ENCODE measurements at places on chromosomes 1 and 21.

DNA sequence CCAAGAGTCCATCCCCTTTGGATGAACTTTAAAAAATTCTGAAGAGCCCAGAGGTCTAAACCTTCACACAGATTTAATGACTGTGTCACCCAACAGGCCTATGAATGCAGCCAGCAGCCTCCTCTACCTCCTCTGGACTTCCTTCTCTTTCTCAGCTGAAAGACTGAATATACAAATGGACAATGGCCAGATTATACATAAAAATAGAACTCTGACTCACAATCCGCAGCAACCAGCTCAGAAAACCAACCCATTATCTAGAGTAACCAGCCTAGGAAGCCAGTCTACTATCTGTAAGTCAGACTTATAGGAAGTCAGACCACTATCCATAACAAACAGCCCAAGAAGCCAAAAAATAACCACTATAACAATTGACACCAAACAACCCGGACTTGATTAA, 224.5 kb downstream of the ASTN1 start:
- no peak for DNase-seq

- no peak for DNase-seq
Observed at GRCh38 chr1:177862916-177863315, 106.9 kb downstream of the SEC16B start.

DNA sequence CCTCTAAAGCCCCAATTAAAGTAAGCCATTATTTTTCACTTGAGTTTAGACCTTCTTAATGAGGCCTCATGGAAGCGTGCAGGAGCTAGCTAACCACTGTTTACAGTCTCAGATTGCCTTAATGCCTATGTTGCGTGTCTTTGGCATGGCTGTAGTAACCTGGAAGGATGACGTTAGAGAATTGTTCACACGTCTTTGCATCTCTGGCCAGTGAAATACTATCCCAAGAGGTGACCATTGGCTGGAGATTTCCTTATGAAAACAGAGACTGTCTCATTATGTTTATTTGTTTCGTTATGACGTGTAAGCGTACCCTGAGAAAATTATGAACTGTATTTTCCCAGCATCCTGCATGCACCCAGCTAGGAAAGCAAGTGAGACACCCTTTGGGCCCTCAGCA, 18.6 kb upstream of the BMP8A start:
- DNase-seq, result no peak

GRCh38 chr1:230922620-230923019, 54.3 kb upstream of the C1orf198 start:
- no peak for DNase-seq

DNA sequence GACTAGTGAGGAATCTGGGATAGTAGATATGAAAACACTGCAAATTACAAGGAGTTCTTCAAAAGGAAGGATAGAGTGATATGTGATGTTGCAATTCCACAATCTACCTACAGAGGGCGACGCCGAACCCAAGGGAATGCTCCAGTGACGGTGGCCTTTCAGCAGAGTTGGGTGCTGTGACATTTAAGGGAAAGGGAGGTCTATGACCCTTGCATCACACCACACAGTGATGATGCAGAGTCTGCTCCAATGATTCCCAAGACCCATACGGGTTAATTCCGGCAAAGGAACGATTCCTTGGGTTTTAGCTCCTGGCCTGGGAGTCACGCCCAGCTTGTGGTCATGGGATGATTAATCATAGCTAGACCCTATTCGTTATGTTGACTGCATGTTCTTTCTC, 123.0 kb upstream of the IGSF21 start:
- DNase-seq, result no peak

DNA sequence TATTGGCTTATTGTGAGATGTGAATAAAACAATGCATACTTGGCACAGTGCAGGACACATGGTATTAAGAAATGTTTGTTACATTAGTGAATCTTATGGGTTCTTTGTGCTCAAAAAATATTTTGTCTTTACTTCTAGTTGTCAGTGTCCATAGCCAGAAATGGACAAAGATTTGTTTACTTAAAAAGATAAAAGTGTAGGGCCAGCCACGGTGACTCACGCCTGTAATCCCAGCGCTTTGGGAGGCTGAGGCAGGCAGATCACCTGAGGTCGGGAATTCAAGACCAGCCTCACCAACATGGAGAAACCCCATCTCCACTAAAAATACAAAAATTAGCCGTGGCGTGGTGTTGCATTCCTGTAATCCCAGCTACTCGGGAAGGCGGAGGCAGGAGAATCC, 654.6 kb upstream of the NEGR1 start:
- DNase-seq, result no peak

- DNase-seq, result no peak
Observed at GRCh38 chr1:212098310-212098709, 62.8 kb downstream of the DTL start.

- DNase-seq, result no peak
Observed at GRCh38 chr1:78126506-78126905, 80.7 kb downstream of the GIPC2 start.

- DNase-seq, result no peak
Observed at GRCh38 chr1:11676386-11677103, 4.4 kb downstream of the MAD2L2 start.
